Right ventricle myocardium superior (tissue), 1 donor: ENCODE measurements at places on chromosomes 7 and 10. TPM values are rescaled to one million over a fixed set of nuclear protein-coding genes. Genes with fewer than 3 reads are reported as not detected.

Gene SPDYE8
- total RNA-seq, result not detected

Gene CALML5
- not detected for total RNA-seq

Gene ZNF467
- 5.2 TPM for total RNA-seq

DNA sequence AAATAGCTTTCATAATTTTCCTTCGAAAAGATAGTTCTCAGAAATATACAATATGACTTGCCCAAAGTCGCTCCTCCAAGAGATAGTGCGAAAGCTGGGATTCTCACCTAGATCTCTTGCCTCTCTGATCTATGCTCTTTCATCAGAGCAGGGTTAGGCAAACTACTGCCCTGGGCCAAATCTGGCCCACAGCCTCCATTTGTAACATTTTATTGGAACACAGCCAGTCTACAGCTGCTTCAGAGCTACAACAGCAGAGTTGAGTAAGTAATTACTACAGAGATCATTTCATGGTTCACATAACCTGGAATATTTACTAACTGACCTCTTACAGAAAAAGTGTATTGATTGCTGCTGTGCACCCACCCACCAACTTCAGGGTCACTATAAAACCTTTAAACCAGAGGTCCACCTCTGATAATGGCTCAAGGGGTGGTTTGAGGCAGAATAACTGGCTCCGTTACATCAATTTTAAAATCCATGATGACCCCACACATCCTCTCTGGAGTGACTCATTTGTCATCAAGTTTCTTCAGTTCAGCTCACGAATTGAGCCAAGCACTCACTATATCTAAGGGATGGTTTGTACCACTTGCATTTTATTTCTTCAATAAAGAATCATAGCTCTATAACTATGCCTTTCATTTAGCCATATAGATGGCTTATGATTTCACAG is 1019.0 kb downstream of the XPNPEP1 start:
- peak; percentile 38 for DNase-seq
